ENCODE measurements at places on chromosomes 12 and 14.

- DNase-seq = no peak
Measured at GRCh38 chr14:101859538-101859902, 98.0 kb downstream of the PPP2R5C start.

DNA sequence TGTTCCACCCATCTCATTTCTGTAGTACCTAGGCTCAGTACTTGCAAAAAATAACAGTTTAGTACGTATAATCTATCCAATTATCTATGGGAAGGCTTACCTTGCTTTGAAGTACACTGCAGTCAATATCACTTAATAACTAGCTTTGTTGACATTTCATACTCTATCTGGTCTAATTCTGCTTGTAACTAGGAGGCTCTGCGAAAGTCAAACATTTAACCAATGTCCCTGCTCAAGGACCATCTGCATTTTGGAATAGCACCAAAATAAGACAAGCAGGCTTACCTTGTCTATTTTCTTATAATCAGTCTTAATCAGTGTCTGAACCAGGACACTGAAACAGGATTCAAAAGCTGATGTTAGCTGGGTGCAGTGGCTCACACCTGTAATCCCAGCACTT, 39.9 kb downstream of the SLC25A47 start:
- DNase-seq = no peak

- no peak for DNase-seq
Measured at GRCh38 chr12:78951803-78952551, 87.4 kb downstream of the SYT1 start.

GRCh38 chr14:85587151-85587711, 57.3 kb downstream of the FLRT2 start:
- DNase-seq = no peak

- DNase-seq = no peak
Measured at GRCh38 chr14:48725051-48725734, 861.0 kb downstream of the RPS29 start.

DNA sequence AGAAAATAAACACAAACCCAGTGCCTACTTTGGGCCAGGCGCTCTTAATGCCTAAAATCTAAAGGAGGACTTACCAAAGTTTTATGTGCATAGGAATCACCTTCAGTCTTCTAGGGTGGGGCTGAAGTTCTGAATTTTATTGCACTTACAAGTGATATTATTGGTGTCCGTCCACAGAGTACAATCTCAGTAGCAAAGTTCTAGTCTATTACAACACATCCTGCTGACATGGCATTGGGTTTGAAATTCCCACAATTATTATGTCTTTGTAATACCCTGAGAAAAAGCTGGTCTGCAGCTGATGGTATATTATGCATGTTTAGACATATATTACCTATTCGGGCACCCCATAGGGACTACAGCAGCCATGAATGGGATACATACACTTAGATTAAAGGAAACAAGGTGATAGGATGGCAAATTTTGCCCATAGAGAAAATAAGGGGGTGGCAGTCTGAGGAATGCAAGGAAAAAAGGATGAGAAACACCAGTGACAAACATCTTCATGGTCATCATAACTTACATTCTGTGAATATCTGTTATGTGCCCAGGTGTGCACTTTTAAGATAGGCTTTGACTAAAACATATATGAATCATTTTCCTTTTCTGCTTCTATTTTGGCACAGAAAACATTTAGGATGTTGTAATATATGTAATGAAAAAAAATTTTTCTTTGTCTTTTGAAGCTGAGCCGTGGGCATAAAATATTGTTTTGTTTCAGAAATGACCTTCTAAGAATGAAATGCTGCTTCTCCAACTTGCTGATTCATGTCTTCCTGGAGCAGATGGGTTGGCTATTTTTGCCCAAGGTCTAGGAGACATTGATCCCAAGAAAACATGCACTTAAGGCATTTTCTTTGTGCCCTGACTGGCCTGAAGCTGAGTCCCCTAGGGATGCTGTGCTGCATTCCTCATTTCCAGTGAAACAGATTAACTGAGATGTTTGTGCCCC, 27.2 kb upstream of the ALG10 start:
- DNase-seq = no peak

DNA sequence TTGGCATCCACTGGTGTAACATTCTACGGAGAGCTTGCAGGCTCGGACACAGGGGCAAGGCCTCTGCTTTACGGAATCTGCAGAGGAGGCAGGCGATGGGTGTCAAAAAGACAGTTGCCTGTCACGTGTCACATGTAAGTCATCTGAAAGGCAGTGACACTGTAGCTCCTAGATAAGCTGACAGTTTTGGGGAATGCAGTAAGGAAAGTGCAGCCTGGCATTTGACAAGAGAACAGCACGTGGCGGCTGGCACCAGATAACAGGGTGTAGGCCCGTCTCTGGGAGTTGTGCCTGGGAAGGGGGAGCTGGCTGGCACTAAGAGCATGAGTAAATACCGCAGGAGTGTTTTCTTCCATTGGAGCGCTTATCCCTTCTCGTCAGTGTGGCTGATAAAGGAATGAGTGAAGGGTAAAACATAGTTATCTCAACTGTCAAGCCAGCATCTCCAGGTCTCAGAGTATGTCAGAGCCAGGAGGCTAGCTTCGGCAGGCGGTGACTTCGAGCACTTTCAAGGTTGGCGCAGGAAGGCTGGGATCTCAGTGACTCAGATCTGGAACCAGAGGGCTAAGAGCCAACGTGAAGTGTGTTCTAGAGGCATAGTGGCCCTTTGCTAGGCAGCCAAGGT, 26.1 kb downstream of the ADCK1 start:
- no peak for DNase-seq

- DNase-seq = no peak
Measured at GRCh38 chr12:46933947-46934346, 108.2 kb upstream of the SLC38A4 start.

DNA sequence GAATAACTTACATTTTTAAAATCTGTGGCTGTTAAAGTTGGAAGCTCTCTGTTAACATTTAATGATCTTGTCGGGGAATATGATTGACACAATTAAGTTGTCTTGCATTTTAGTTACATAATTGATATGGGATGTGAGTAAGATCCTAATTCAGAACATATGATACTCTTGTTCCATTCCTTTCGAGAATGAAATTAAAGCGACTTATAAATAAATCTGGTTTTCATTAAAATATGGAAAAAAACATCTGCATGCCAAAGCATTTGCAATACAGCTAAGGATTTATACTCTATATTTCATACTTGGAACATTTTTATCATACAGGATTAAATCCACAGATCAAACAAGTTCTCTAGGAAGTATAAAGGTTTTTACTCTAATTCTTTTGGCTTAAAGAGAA, 52.0 kb downstream of the SLC38A6 start:
- no peak for DNase-seq

- DNase-seq = no peak
Measured at GRCh38 chr14:60648249-60648933, 886 bp downstream of the SIX1 start.

DNA sequence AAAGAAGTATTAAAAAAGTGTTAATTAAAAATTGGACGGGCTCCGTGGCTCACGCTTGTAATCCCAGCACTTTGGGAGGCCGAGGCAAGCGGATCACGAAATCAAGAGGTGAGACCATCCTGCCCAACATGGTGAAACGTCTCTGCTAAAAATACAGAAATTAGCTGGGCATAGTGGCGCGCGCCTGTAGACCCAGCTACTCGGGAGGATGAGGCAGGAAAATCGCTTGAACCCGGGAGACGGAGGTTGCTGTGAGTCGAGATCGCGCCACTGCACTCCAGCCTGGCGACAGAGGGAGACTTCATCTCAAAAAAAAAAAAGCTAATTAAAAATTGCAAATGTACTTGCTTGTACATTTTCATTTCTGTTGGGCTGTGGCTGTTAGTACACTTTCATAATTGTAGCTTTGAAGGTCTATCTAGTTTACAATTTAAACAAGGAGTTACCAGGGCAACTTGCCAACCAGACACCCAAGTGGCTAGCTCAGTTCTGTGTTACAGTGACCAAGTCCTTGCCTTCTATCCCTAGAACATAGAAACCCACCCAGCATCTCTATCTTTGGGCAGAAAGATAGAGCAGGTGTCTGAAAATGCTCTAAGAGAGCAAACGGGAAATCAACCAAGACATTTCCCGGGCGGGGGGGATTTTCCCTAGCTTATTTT, 1.2 kb downstream of the COA8 start:
- DNase-seq = no peak

- no peak for DNase-seq
Measured at GRCh38 chr12:14138495-14138894, 157.1 kb upstream of the GRIN2B start.

- DNase-seq = no peak
Measured at GRCh38 chr12:96294831-96295230, 100.7 kb downstream of the ELK3 start.

DNA sequence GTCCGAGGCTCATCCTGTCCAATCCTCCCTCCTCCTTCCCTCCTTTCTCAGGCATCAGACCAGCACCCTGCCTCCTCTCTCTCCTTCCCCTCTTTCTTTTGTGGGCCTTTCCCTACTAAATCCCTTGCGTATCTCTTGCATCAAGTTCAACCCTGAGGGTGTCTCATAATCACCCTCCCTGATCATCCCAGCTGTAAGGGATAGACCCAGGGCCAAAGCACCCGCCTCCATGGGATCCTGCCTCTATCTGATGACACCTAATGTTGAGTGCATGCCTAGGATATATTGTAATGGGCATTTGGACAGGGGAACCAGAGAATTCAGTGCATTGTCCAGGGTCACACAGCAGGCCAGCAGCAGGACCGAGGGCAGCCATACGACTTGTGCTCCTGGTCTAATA, 84.9 kb downstream of the PHETA1 start:
- no peak for DNase-seq

DNA sequence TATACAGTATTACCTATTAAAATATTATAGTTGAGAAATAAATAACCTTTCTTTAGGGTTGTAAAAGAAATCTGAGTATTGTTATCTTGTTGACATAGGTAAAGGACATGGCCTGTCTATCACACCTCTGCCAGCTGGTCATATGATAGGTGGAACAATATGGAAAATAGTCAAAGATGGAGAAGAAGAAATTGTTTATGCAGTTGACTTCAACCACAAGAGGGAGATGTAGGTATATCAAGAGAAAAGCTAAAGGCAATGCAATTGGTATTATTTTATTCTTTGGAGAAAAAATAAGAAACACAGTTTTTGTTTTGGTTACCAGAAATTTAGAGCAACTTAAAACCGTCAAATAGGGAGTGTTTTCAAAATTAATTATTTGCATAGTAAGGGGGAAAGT, 13.5 kb downstream of the CPSF2 start:
- no peak for DNase-seq

Measured in cortex of kidney (tissue), 1 donor.